Muscle of back (tissue), 13 donors: ENCODE measurements at places on chromosomes 13 and 19.

GRCh38 chr13:37766502-37766901 is 103.1 kb downstream of the TRPC4 start:
- DNase-seq: no peak

GRCh38 chr19:19319732-19320360 is 463 bp downstream of the SUGP1 start:
- DNase-seq: no peak

DNA sequence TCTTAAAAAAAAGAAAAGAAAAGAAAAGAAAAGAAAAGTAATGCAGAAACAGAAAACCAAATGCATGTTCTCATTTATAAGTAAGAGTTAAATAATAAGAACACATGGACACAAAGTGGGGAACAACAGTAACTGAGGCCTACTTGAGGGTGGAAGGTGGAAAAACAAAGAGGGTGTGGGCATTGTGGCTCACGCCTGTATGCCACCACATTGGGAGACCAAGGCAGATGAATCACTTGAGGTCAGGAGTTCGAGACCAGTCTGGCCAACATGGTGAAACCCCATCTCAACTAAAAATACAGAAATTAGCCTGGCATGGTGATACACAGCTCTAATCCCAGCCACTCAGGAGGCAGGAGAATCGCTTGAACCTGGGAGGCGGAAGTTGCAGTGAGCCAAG is 8.1 kb downstream of the ZNF708 start:
- no peak for DNase-seq

GRCh38 chr13:109904218-109904617 is 117.8 kb upstream of the IRS2 start:
- no peak for DNase-seq

- no peak for DNase-seq
Observed at GRCh38 chr19:2164020-2164998, 576 bp downstream of the DOT1L start.

DNA sequence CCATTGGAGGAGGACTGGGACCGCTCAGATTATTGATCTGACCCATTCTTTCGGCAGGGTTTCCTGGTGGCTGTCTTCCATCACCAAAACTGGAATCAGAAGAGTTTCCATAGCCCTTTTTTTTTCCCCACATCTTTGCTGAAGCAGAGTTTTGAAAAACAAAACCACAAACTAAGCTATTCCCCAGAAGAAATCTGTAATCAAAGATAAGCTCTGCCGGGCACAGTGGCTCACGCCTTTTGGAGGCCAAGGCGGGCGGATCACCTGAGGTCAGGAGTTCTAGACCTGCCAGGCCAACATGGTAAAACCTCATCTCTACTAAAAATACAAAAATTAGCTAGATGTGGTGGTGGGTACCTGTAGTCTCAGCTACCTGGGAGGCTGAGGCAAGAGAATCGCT is 4.2 kb upstream of the ICAM1 start:
- DNase-seq: no peak

- no peak for DNase-seq
Observed at GRCh38 chr19:21883516-21883915, 47.5 kb upstream of the ZNF43 start.

GRCh38 chr13:34546344-34547250 is 395.5 kb upstream of the NBEA start:
- DNase-seq: peak; percentile 19

DNA sequence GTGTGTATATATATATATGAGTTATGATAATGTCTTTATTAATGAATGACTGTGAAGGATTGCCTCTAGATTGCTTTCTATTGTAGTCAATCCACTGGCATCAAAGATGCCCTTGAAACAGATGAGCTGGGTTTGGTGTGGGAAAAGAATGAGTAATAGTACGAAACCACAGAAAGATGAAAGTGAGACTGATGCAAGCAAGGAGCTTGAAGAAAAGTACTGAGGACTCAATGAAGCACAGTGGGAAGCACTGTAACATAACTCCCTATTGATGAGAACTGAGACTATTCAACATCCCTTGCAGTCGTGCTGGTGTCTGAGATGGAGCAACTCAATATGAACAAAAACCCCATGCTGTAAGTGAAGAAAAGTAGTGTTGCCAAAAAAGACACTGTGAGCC is 1794.2 kb downstream of the SLITRK5 start:
- no peak for DNase-seq

DNA sequence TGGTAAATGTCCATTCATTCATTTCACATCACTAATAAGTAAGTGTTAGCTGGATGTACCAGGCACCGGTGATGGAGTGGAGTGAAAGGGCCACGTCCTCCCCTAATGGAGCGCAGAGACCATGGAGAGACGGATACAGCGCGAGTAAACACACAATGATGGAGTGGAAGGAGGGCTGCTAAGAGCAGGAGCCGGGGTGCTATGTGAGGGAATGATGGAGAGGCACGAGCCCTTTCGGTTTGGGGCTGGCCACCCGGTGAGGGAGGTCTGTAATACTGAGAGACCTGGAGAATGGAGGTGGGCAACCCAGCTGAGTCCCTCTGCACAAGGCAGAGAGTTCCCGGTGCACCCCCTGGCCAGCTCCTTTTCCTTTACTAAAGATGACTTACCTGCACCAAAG is 53.7 kb downstream of the PEPD start:
- DNase-seq: no peak

DNA sequence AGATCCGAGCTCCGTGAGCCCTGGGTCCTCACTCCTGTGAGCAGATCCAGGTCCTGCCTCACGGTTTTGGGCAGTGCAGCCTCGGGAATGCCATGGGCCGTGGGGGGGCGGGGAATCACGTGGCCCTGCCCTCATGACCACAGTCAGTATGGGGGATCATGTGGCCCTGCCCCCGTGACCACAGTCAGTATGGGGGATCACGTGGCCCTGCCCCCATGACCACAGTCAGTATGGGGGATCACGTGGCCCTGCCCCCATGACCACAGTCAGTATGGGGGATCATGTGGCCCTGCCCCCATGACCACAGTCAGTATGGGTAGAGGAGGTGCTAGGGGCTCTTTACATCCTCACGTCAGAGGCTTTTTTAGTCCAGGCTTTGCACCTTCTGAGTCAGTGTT is 64.3 kb upstream of the F7 start:
- no peak for DNase-seq

DNA sequence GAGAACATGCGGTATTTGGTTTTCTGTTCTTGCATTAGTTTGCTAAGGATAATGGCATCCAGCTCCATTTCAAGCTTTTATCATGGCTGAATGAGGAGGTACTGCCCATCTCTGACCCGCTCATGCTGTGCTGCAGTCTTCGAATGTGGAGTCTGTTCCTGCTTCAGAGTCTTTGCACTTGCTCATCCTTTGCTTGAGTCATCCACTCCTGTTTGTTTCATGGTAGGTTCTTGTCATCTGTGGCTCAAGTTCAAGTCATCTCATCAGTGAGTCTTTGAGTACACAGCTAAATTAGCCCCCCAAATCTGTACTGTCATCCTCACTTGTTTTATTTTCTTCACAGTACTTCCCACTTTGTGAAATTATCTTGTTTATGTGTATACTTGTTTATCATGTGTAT is 5.4 kb downstream of the UCHL3 start:
- DNase-seq: no peak

GRCh38 chr19:3431760-3432397 is 48.4 kb downstream of the SMIM24 start:
- no peak for DNase-seq

DNA sequence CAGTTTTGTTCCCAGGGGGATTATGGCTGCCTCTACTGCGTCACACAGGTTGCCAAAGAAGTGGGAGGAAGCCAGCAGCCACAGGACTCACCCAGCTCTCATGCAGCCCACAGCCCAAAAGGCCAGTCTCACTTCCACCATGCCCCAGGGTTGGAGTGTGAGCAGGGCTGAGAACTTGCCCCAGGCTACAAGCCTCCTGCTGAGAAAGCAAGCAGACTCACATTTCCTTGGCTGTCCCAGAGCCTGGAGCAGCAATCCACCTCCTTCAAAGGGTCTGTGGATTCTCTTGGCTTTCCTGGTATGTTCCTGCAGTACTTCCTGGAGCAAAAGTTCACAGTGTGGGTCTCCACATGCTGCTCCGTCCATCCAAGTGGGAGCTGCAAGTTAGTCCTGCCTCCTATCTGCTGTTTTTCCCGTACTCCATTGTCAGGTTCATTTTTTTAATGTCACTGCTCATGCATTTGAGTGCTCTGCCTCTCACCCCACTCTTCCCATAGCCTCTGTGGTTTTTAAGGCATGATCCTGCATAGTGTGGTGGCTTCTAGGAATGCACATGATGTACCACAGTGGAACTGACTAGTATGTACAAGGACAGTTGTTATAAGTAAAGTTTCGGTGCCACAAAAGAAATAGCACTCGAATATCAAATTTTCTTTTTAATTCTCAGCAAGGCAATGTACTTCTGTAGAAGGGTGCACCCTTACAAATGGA is 56.2 kb upstream of the ARHGEF7 start:
- no peak for DNase-seq

DNA sequence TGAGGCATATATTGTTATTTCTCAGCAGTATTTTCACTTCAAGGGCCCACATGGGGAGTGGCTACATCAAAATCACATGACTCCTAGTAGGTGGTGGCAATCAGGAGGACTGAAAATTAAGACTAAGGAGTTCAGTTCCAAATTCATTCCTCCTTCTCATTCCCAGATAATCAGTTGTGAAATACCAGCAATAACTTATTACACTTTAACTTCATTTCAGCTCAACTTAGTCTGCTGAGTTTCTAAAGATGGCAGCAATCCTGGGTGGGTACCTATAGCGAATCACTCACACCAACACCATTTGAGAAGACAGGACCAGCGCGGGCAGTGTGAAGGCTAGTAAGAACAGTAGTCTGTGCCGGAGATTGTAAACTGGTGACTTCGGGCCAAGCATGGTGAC is 63.9 kb upstream of the SLC10A2 start:
- DNase-seq: no peak

DNA sequence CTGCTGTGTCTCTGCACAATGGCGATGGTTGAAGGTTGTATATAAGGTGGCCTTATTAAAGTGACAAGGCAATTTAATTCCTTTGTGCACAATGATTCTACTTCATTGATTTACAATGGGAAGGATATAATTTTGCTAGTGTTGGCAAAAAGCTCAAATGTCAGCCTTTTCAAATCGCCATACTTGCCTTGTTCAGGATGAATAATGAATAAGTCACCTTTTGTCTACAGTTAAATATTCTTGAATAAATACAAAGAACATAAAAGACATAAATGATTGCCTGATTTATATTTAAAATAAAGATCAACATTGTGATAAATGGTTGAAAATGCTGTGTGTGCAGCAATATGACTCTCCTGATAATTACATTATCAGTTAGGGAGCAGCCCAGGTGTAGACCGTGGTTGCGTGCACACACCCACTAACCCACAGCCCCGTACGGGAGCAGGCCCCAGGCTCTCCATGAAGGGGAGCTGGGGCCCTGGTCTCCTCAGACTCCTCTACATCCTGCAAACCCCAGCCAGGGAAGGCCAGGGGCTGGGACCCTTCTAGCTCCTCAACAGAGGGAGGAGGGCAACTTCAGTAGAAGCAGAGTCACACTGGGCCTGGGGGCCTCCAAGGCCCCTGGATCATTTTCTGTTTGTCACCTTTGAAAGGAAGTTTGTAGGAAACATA is 64.9 kb downstream of the TEX29 start:
- no peak for DNase-seq

DNA sequence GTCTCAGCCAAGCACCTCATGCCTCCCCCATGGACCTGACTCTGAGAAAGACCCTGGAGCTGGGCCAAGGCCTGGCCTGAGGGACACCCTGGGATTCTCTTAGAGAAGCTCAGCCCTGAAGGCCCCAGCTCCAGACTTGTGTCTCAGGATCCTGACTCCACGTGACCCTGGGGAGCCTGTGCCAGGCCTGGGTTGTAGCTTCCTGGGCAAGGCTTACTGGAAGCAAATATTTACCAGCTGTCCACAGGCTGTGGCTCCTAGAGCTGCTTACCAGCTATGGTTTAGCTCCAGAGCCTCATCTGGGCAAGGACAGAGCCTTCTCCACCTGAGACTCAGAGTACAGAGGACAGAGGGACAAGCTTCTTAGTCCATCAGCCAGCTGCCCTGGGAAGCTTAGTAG is 61.0 kb upstream of the CEACAM8 start:
- no peak for DNase-seq

- DNase-seq: no peak
Observed at GRCh38 chr13:99722338-99722818, 221.1 kb downstream of the TM9SF2 start.

DNA sequence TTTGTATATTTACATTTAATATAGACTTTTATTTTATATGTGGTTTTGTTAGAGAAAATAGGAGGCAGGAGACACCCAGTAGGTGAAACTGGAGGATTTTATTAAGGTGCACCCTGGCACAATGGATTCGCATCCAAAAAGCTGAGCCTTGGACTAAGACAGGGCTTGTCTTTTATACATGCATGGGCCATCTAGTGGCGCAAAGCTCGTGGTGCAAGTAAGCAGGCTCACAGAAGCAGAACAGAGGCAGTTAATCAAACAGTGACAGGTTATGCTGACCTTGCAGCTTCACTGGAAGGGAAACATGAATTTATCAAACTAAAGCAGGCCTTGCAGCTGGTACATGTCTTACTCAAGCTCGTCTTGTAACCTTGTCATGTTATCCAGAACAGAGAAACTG is 58.8 kb upstream of the ZNF681 start:
- no peak for DNase-seq

- DNase-seq: no peak
Observed at GRCh38 chr19:13817018-13817614, 21.9 kb downstream of the ZSWIM4 start.

DNA sequence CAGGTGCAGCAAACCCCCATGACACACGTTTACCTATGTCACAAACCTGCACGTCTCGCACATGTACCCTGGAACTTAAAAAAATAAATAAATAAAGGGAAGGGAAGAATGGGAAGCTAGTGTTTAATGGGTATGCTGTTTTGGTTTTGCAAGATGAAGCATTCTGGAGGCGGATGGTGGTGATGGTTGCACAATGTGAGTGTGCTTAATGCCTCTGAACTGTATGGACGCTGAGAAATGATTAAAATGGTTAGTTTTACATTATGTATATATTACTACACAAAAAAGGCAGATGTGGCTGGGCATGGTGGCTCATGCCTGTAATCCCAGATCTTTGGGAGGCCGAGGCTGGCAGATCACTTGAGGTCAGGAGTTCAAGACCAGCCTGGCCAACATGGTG is 17.8 kb downstream of the NFILZ start:
- no peak for DNase-seq

- peak; percentile 87 for DNase-seq
Observed at GRCh38 chr19:35267818-35268535, 785 bp upstream of the USF2 start.

DNA sequence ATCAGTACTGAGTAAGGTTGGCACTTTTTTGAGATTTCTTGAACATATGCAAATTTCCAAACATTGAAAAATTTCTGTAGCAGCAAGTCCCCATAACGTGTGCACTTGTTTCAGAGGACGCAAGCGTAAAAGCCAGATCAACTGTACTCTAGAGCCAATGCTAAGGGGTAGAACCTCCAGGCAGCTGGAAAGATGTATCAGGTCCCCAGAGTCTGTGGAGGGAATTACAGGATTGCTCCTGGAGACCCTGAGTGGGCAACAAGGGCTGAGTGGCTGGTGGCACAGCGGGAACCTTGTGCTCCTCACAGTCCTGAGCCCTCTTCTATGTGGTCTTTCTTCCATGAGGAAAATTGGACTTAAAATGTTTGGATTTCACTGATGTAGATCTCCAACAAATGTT is 53.9 kb upstream of the AMER2 start:
- no peak for DNase-seq
